Stimulated activated CD8-positive, alpha-beta memory T cell treated with anti-CD3 and anti-CD28 coated beads, Interleukin-2, amount 100 ng/mL, for 1 hour (primary cell): ENCODE measurements at places on chromosomes 12 and 14.

DNA sequence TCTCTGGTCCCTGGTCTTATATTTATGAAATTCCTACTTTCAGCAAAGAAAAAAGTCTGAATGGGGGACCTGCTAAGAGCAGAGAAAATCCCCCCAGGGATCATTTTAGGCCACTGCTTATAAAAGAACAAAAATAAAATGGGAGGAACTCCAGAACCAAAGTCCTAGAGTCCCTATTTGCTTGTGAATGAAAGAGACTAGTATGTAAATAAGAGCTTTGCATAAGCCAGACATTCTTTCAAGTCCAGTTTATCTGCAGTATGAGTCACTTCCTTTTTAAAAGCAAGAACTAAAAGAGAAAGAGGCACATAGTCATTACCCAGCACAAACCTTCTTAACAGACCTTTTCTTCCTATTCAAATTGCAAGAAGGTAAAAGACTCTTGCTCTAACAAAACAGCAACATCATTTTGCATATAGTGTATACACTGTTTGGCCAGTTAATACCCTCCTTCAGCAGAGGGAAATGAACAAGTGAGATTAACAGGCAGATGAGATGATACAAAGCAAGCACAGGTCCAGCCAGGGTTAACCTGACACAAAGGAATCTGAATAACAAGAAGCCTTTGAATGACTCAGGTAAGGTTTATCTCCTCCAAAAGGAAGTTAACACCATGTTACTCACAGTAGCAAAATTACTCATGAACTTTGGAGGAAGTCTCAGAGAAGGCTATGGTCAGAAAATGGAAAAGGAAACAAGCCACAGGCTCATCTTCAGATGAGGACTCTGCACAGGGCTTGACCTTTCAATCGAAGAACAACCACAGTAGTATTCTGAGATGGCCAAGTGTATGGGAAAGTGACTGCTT is 87.3 kb downstream of the PHLDA1 start:
- no peak for DNase-seq

DNA sequence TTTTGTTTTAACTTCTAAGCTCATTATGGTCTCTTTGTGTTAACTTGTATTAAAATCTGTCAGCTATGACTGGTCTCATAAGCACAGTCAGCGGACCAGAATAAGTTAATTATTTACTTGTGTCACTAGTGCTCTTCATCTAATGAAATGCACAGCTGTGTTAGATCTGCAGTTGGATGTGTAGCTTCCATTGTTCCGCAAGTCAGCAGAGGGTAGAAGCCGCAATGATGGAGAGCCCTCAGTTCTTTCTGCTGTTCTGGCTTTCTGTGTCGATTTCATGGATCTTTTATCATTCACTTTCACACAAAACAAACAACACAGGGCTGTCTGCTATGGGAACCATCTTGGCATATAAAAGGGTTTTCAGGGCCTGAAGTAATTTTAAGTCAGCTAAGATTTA is 89.3 kb upstream of the RFX4 start:
- no peak for DNase-seq

GRCh38 chr14:88208858-88209257 is 114.2 kb downstream of the KCNK10 start:
- DNase-seq, result no peak

GRCh38 chr14:86243158-86243557 is 713.2 kb downstream of the FLRT2 start:
- no peak for DNase-seq
